ENCODE measurements at places on chromosomes 5 and 9.

- H3K4me3 ChIP-seq, result no peak overlapping the region
- peaks cover 4% of the 10 kb centered on the region for H3K4me1 ChIP-seq
- H3K27ac ChIP-seq, result no peak overlapping the region
- H3K27me3 ChIP-seq, result peaks cover 4% of the 10 kb centered on the region
Observed at GRCh38 chr5:55855509-55855908, 4.4 kb downstream of the IL31RA start.

DNA sequence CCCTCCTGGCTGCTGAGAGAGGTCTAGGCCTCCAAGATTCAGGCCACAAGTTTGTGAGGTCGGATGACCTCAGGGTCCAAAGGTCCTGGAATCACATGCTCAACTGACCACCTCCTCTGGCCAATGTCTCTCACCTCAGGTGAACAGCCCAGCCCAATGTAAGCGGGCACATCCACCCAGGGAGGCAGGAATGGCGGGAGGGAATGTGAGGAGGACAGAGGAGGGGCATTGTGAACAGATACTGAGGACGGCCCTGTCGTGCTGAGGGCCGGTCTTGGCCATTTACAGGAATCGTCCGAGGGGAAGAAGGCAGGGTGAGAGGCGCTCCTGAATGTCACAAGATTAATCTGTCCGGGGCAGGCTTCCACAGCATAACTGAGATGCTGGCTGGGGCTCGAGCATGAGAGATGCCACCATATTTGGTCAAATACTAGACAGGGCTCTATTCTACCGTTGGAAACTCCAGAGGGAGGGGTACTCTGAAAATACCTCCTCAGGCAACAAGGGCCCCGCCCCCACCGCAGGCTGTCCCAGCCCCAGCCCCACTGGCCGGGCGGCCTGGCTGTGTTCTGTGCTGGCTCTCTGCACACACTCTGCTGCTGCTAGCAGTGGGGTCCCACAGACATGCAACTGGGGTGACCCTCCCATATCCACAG, 1.5 kb upstream of the IL17B start:
- DNase-seq, result no peak
- no peaks in the 10 kb centered on the region for H3K27me3 ChIP-seq
- H3K4me3 ChIP-seq, result no peak overlapping the region

GRCh38 chr9:29838491-29839020, 2265.3 kb upstream of the C9orf72 start:
- no peak overlapping the region for H3K27ac ChIP-seq
- H3K27me3 ChIP-seq, result no peaks in the 10 kb centered on the region
- H3K36me3 ChIP-seq, result no peaks in the 10 kb centered on the region
- DNase-seq, result no peak

DNA sequence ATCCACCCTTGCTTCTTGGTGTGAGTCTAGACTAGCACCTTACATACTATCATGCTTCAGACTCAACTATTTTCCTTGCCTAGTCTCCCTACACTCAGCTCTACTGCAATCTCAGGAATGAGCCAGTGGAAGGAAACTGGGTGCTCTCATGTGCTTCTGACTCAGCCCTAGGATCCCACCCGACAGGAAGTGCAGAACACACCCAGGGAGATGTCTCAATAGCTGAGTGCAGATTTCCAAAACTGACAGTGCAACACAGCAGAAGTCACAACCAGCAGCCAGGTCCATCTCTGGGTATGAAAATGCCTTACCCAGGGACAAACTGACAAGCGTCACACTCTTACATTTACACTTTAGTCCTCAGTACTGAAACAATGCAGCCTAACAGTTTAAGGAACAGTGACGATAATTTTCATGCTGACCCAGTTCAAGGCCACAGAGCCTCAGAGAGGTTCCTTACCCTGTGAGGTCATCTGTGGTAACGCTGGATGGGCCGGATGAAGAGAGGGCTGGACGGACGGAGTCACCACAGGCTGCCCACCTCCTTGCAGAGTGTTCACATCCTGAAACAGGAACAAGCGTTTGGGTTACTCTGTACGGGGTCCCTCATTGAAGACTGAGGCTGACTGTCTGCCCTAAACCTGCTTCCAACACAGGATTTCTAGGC, 33.0 kb downstream of the FKBP15 start:
- no peak for DNase-seq
- peaks cover 3% of the 10 kb centered on the region for H3K36me3 ChIP-seq
- H3K27ac ChIP-seq, result no peak overlapping the region
- no peak overlapping the region for H3K4me3 ChIP-seq

- no peak for DNase-seq
- no peak overlapping the region for H3K4me3 ChIP-seq
- peaks cover 38% of the 10 kb centered on the region for H3K4me1 ChIP-seq
- no peaks in the 10 kb centered on the region for H3K27me3 ChIP-seq
Observed at GRCh38 chr5:124477062-124477461, 269.4 kb downstream of the ZNF608 start.

DNA sequence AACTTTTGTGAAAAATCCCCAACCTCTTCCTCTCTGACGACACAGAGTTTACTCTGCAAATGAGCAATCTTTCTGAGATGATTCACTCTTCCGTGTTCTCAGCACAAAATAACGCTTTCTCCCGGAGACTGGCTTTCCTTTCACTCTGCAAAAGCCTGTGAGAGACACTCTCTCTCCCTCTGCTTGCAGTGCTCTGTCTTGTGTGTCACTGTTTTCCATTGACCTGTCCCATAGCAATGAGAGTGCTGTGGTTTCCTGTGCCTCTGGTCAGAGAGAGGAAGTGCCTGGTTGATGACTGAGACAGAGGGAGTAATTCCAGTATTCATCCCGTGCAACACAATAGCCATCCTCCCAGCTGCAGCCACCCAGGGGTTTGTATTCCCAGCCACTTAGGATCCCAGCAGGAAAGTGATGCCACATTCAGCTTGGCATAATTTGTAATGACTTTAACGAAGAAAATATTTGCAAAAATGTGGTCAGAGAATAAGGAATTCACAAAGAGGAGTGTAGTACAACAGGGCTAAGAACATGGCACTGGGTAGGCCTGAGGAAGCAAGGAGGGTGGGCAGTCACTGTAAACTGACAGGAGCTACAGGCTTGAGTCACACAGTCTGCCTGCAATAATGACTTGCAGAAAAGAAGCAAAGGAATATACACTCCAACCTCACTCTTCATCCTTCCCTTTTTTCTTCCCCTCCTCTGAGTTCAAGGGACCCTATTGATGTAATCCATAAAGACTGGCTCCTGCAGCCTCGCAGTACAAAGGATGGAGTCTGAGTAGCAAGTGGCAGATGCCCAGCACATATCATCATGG, 463.5 kb upstream of the RGMB start:
- peak overlapping the region; percentile 88 for H3K27ac ChIP-seq
- H3K27me3 ChIP-seq, result no peaks in the 10 kb centered on the region
- H3K36me3 ChIP-seq, result no peaks in the 10 kb centered on the region
- peak; percentile 1 for DNase-seq

GRCh38 chr5:175246242-175246888, 197.6 kb downstream of the DRD1 start:
- H3K4me1 ChIP-seq, result no peaks in the 10 kb centered on the region
- no peaks in the 10 kb centered on the region for H3K36me3 ChIP-seq
- H3K27me3 ChIP-seq, result peaks cover 37% of the 10 kb centered on the region
- DNase-seq, result no peak

GRCh38 chr9:87546704-87547103, 49.0 kb downstream of the DAPK1 start:
- H3K27me3 ChIP-seq, result no peaks in the 10 kb centered on the region
- peaks cover 9% of the 10 kb centered on the region for H3K36me3 ChIP-seq
- H3K4me1 ChIP-seq, result peaks cover 4% of the 10 kb centered on the region
- H3K4me3 ChIP-seq, result no peak overlapping the region

DNA sequence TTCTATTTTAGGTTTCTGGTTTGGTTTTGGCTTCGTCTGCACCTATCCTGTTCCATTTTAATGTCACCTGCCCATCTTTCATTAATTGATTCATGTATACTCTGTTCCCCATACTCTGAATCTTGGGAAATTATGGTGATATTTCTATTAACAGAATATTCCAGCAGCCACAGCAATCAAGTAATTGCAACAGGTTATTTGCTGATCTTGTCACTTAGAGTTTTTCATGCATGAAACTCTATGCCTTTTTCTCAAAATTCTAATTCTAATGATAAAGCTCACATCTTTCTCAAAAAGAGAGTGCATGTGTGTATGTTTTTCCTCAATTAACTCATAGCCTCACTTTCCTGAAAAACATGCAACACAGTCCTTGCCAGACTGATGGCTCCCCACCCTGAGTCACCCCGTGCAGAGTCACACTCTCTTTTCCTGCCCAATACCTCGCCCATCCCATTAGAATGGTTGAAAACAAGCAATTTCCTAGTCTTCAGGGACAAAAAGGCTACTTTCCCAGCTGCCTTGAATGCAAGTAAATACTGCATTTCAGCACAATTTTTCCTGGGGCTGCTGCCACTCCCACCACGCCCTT, 15.6 kb downstream of the GFRA3 start:
- H3K4me1 ChIP-seq, result peaks cover 4% of the 10 kb centered on the region
- no peak overlapping the region for H3K4me3 ChIP-seq
- no peak for DNase-seq
- H3K27me3 ChIP-seq, result no peaks in the 10 kb centered on the region

DNA sequence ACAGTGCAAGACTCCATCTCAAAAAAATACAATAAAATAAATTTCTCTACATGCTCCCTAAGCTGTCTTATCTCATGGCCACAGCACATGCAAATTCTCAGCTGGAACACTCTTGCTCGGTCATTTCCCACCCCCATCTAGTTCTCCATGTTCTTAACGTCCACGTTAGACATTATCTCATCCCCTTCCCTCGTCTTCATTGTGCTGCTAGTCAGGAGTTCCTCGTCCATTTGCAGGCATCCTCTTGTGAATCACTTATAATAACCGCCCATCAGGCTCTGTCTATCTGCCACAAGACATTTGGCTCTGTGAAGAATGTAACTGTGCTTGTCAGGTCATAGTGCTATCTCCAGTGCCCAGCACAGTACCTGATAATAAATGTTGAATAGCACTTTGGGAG, 32.9 kb upstream of the GOLGA1 start:
- H3K27ac ChIP-seq, result no peak overlapping the region
- no peak overlapping the region for H3K4me3 ChIP-seq
- no peaks in the 10 kb centered on the region for H3K27me3 ChIP-seq
- H3K4me1 ChIP-seq, result no peaks in the 10 kb centered on the region

- no peaks in the 10 kb centered on the region for H3K27me3 ChIP-seq
- no peak for DNase-seq
- no peak overlapping the region for H3K27ac ChIP-seq
- no peaks in the 10 kb centered on the region for H3K36me3 ChIP-seq
- no peak overlapping the region for H3K4me3 ChIP-seq
Observed at GRCh38 chr5:115480271-115480670, 64.3 kb downstream of the FEM1C start.

DNA sequence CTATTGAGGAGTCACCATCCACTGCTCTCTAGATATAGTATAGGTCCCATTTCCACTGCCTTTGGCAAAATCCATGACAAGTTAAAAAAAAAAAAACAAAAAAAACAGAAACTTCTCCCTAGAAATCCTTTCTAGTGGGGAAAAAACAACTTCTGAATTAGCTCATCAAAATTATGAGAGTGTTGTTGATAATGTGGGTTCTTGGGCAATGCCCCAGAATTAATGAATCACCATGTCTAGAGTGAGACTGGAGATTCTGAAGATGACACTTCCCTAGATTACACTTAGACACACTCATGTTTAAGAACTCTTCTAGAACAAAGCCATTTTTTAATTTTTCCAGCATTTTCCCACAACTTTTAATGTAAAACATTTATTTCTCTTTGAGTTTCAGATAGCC, 728.0 kb upstream of the C9orf72 start:
- no peak overlapping the region for H3K27ac ChIP-seq
- H3K36me3 ChIP-seq, result peaks cover 4% of the 10 kb centered on the region
- DNase-seq, result no peak
- H3K27me3 ChIP-seq, result no peaks in the 10 kb centered on the region
- no peaks in the 10 kb centered on the region for H3K4me1 ChIP-seq

- peaks cover 31% of the 10 kb centered on the region for H3K4me1 ChIP-seq
- peaks cover 24% of the 10 kb centered on the region for H3K36me3 ChIP-seq
- DNase-seq, result no peak
- H3K4me3 ChIP-seq, result no peak overlapping the region
- H3K27me3 ChIP-seq, result no peaks in the 10 kb centered on the region
- H3K27ac ChIP-seq, result no peak overlapping the region
Observed at GRCh38 chr5:36613241-36613640, 6.8 kb downstream of the SLC1A3 start.

DNA sequence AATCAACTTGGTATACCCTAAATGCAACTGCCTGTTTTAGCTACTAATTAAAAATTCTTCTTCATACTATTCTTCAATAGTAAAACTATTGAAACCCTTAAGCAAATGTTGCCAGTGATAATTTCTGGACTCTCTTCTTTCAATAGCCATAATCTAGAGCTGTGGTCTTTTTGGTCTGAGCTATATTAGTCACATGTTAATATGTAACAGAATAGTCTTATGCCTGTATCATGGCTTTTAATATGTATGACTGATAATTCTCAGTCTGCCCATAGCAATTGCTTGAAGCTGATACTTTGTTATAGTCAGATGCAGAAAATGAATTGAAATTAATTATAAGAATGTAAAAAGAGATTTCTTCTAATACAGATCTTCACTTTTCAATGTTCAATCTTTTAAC, 1871.9 kb upstream of the CDH6 start:
- DNase-seq, result no peak
- H3K36me3 ChIP-seq, result no peaks in the 10 kb centered on the region
- no peaks in the 10 kb centered on the region for H3K4me1 ChIP-seq
- no peak overlapping the region for H3K27ac ChIP-seq
- H3K4me3 ChIP-seq, result no peak overlapping the region
- no peaks in the 10 kb centered on the region for H3K27me3 ChIP-seq

- H3K27me3 ChIP-seq, result peaks cover 31% of the 10 kb centered on the region
- H3K4me3 ChIP-seq, result peak overlapping the region; percentile 8
- no peak overlapping the region for H3K27ac ChIP-seq
- H3K4me1 ChIP-seq, result peaks cover 8% of the 10 kb centered on the region
- peaks cover 24% of the 10 kb centered on the region for H3K36me3 ChIP-seq
Observed at GRCh38 chr5:69416699-69417098, 1.8 kb downstream of the MARVELD2 start.

- H3K27me3 ChIP-seq, result peaks cover 17% of the 10 kb centered on the region
- H3K36me3 ChIP-seq, result no peaks in the 10 kb centered on the region
- DNase-seq, result no peak
- H3K27ac ChIP-seq, result no peak overlapping the region
Observed at GRCh38 chr9:91047529-91047928, 245.9 kb downstream of the SYK start.

GRCh38 chr9:114656301-114656700, 1.3 kb downstream of the TEX53 start:
- peaks cover 6% of the 10 kb centered on the region for H3K27me3 ChIP-seq
- H3K4me3 ChIP-seq, result no peak overlapping the region
- H3K4me1 ChIP-seq, result no peaks in the 10 kb centered on the region
- H3K27ac ChIP-seq, result no peak overlapping the region
- no peak for DNase-seq

GRCh38 chr9:132943651-132944293, 644 bp downstream of the TSC1 start:
- no peaks in the 10 kb centered on the region for H3K27me3 ChIP-seq
- DNase-seq, result no peak
- H3K36me3 ChIP-seq, result no peaks in the 10 kb centered on the region
- H3K4me1 ChIP-seq, result peaks cover 29% of the 10 kb centered on the region
- peak overlapping the region; percentile 95 for H3K4me3 ChIP-seq
- peak overlapping the region; percentile 69 for H3K27ac ChIP-seq

DNA sequence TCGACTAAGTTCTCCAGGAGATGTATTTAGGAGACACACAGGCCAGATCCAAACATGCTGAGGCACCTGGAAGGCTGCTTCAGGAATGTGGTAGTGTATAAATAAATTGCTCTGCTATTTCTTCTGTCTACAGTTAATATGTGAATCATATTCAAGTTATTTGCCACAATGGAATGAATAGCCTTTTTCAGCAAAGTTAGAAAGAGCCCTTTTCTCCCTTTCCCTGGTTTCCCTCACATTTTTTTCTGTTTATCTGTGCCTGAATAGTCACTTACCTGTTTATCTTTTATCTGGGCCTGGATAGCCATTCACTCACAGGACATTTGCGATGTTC, 44.1 kb upstream of the CLINT1 start:
- no peaks in the 10 kb centered on the region for H3K4me1 ChIP-seq
- H3K4me3 ChIP-seq, result no peak overlapping the region
- no peak for DNase-seq
- no peaks in the 10 kb centered on the region for H3K27me3 ChIP-seq

Data from neural crest cell (in vitro differentiated cells).